ENCODE measurements at places on chromosomes 2 and 18.

- H3K27ac ChIP-seq = no peak overlapping the region
- H3K36me3 ChIP-seq = no peaks in the 10 kb centered on the region
- no peak for ATAC-seq
- no peak overlapping the region for H3K4me3 ChIP-seq
- no peaks in the 10 kb centered on the region for H3K4me1 ChIP-seq
Measured at GRCh38 chr18:78838183-78838582, 141.4 kb upstream of the SALL3 start.

DNA sequence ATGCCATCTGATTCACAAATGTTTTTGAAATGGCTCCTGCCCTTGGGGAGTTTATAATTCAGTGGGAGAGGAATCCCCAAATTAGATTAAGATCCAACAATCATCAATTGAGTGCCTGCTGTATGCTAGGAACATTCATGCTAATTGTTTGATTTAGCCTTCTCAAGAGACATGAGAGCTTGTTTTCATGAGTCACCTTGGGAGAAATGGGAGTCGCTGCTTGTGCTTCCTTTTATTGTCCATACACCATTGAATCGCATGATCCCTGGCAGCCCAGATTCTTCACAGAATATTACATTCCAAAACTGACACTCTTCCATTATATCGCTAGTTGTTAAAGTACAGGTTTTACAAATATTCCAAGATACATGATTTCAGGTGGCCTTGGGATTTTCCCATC is 106.0 kb upstream of the MAP3K20 start:
- H3K27ac ChIP-seq = no peak overlapping the region
- no peaks in the 10 kb centered on the region for H3K36me3 ChIP-seq
- peaks cover 48% of the 10 kb centered on the region for H3K27me3 ChIP-seq

- H3K27me3 ChIP-seq = no peaks in the 10 kb centered on the region
- no peaks in the 10 kb centered on the region for H3K4me1 ChIP-seq
- H3K4me3 ChIP-seq = no peak overlapping the region
Measured at GRCh38 chr2:6290217-6291015, 575.3 kb downstream of the CMPK2 start.

- H3K36me3 ChIP-seq = no peaks in the 10 kb centered on the region
- ATAC-seq = no peak
- no peak overlapping the region for H3K4me3 ChIP-seq
- peaks cover 6% of the 10 kb centered on the region for H3K27me3 ChIP-seq
- H3K27ac ChIP-seq = no peak overlapping the region
- H3K4me1 ChIP-seq = no peaks in the 10 kb centered on the region
Measured at GRCh38 chr2:161947406-161947805, 126.6 kb downstream of the DPP4 start.

DNA sequence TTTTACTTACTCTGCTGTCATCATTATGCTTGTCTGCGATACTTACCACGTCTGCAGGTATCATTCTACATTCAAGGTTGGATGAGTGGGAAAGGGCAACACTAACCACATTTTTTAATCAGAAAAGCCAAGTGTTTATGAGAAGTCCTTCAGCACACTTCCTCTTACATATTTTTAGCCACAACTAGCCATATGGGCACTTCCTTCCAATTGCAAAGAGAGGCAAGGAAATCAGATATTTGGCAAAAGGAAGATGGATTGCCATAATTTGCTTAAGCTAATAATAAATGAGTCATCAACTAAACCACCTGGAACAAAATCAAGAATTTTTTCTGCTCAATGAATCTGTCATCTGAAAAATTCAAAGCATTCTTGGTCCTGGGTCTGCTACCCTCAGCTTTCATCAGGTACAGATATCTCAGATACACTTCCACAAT is 16.7 kb upstream of the MRO start:
- peak overlapping the region; percentile 64 for H3K27ac ChIP-seq
- H3K36me3 ChIP-seq = no peaks in the 10 kb centered on the region
- peak; percentile 81 for ATAC-seq
- H3K4me1 ChIP-seq = peaks cover 41% of the 10 kb centered on the region

GRCh38 chr18:21672521-21673267 is 31.9 kb downstream of the ABHD3 start:
- no peak overlapping the region for H3K4me3 ChIP-seq
- no peak overlapping the region for H3K27ac ChIP-seq
- H3K4me1 ChIP-seq = no peaks in the 10 kb centered on the region
- H3K27me3 ChIP-seq = no peaks in the 10 kb centered on the region
- H3K36me3 ChIP-seq = no peaks in the 10 kb centered on the region

GRCh38 chr18:27823053-27823452 is 353.9 kb downstream of the CDH2 start:
- ATAC-seq = no peak
- no peaks in the 10 kb centered on the region for H3K4me1 ChIP-seq
- H3K4me3 ChIP-seq = no peak overlapping the region
- no peak overlapping the region for H3K27ac ChIP-seq
- no peaks in the 10 kb centered on the region for H3K36me3 ChIP-seq

GRCh38 chr2:98327776-98328175 is 18.5 kb upstream of the CNGA3 start:
- H3K27ac ChIP-seq = no peak overlapping the region
- no peaks in the 10 kb centered on the region for H3K4me1 ChIP-seq
- no peak overlapping the region for H3K4me3 ChIP-seq
- ATAC-seq = no peak

DNA sequence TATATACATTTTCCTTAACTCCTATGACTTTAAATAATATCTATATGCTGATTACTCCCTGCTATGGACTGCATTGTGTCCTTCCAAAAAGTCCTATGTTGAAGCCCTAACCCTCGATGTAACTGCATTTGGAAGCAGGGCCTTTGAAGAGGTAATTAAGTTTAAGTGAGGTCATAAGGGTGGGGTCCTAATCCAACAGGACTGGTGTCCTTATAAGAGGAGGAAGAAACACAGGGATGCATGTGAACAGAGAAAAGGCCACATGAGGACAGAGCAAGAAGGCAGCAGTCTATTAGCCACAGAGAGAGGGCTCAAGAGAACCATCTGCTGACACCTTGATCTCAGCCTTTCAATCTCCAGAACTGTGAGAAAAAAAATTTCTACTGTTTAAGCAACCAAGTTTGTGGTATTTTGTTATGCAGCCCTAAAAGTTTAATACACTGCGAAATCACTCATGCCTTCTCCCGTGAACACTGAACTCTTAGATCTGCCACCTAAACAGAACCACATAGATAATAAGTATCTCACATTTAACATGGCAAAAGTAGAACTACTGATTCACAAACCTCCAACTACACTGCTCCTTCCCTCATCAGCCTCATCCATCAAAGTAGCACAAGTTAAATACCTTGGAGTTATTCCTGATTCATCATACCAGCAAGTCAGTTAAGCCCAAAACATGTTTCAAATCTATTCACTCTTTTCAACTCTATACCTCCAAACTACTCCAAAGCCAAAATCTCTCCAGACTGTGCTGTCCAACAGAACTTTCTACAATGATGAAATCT is 65.4 kb downstream of the HIBCH start:
- H3K27ac ChIP-seq = no peak overlapping the region
- ATAC-seq = no peak
- H3K27me3 ChIP-seq = no peaks in the 10 kb centered on the region
- no peak overlapping the region for H3K4me3 ChIP-seq
- no peaks in the 10 kb centered on the region for H3K4me1 ChIP-seq

GRCh38 chr18:6719910-6720683 is 9.4 kb upstream of the ARHGAP28 start:
- no peaks in the 10 kb centered on the region for H3K4me1 ChIP-seq
- H3K4me3 ChIP-seq = no peak overlapping the region
- no peak for ATAC-seq
- no peaks in the 10 kb centered on the region for H3K36me3 ChIP-seq
- H3K27ac ChIP-seq = no peak overlapping the region

DNA sequence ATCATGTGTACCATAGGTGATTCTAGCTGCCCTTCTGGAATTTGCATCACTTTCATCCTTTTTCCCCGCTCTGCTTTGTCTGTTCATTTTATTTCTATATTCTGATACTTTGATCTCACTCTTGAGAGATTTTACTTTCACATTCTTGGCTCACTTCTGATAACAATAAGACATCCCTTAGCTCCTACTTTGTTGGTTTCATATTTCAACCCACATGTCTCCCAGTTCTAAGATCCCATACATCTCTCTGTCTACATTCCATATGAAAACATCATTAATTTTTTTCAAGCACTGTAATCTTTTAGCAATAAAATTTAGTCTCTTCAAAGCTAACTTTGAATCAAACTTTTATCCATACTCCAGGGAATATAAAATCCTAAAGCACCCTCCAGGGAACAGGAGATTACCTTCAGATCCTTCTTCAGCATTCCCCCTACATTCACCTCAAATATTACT is 75.6 kb downstream of the COL3A1 start:
- H3K4me3 ChIP-seq = no peak overlapping the region
- no peaks in the 10 kb centered on the region for H3K27me3 ChIP-seq
- ATAC-seq = no peak

DNA sequence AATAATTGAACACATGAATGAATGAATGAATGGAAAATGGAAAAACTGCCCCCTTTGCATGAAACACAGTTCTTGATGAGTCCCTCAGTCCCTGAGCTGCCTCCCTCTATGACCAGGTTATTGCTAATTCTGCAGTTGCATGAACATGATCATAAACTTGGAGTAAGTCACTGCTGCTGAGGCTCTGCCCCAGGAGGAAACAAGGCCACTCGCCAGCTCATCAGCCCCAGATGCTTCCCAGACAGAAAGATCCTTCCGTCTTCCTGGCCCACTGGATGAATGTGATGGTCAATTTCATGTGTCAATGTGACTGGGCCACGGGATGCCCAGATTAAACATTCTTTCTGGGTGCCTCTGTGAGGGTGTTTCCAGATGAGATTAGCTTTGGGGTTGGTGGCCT is 16.4 kb downstream of the GPR45 start:
- H3K4me3 ChIP-seq = no peak overlapping the region
- H3K36me3 ChIP-seq = peaks cover 15% of the 10 kb centered on the region
- no peaks in the 10 kb centered on the region for H3K27me3 ChIP-seq
- no peak overlapping the region for H3K27ac ChIP-seq
- no peak for ATAC-seq

DNA sequence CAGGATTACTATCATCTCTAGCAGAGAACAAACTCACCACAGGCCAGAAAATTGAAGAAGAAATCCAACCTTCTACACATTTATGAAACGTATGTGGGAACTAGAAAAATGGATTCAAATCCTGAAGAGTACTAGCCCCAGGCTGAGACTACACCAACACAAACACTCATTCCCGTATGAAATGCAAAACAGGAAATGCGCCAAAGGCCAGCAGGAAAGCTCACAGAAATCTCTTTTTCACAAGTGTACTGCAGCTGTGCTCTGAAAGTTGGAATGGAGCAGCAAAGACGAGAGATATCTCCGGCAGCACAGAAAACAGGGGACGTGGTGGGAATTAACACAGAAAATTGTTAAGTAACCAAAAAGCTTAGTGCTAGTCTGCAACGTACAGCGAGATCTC is 913.5 kb downstream of the TDRD15 start:
- no peaks in the 10 kb centered on the region for H3K4me1 ChIP-seq
- H3K36me3 ChIP-seq = no peaks in the 10 kb centered on the region
- H3K27me3 ChIP-seq = no peaks in the 10 kb centered on the region
- no peak overlapping the region for H3K4me3 ChIP-seq
- ATAC-seq = no peak

- no peak overlapping the region for H3K27ac ChIP-seq
- peaks cover 16% of the 10 kb centered on the region for H3K27me3 ChIP-seq
- H3K4me1 ChIP-seq = no peaks in the 10 kb centered on the region
- ATAC-seq = no peak
- no peaks in the 10 kb centered on the region for H3K36me3 ChIP-seq
- H3K4me3 ChIP-seq = no peak overlapping the region
Measured at GRCh38 chr2:66024391-66024790, 410.5 kb upstream of the MEIS1 start.

GRCh38 chr2:236113948-236114347 is 54.2 kb downstream of the GBX2 start:
- peaks cover 8% of the 10 kb centered on the region for H3K27me3 ChIP-seq
- H3K27ac ChIP-seq = no peak overlapping the region
- no peaks in the 10 kb centered on the region for H3K36me3 ChIP-seq
- H3K4me1 ChIP-seq = no peaks in the 10 kb centered on the region
- no peak overlapping the region for H3K4me3 ChIP-seq

DNA sequence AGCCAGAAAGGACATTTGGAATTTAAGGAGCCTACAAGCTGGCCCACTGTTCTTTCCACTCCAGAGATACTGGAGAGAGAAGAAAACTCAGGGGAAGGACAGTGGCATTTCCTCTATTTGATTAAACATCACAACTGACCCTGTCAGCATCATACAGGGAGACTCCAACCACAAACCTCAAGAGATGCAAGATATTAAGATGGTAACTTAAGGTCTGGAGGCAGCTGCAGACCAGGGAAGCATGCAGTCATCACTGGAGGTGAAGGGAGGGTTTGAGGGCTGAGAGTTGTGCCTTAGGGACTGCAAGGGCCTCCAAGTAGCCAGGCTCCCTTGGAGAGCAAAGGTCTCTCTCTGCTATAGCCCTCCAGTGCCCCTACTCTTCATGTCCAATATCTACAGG is 67.4 kb downstream of the RNF152 start:
- no peak for ATAC-seq
- peaks cover 12% of the 10 kb centered on the region for H3K27me3 ChIP-seq
- no peak overlapping the region for H3K4me3 ChIP-seq
- H3K4me1 ChIP-seq = no peaks in the 10 kb centered on the region

DNA sequence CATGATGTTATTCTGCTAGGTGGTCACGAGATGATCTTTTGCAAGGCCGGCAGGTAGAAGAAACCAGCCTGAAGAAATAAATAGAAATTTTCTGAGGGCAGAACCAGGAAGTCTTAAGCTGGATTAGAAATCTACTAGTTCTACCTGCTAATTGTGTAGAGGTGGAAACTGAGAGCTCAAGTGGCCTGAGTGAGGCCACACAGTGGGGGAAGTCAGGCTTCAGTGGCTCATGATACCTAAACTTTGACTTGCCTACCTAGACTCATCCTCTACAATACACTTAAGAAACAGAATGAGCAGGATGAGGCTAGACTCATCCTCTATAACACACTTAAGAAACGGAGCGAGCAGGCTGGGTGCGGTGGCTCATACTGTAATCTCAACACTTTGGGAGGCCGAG is 134.9 kb upstream of the NDUFV2 start:
- no peaks in the 10 kb centered on the region for H3K36me3 ChIP-seq
- H3K4me3 ChIP-seq = no peak overlapping the region

DNA sequence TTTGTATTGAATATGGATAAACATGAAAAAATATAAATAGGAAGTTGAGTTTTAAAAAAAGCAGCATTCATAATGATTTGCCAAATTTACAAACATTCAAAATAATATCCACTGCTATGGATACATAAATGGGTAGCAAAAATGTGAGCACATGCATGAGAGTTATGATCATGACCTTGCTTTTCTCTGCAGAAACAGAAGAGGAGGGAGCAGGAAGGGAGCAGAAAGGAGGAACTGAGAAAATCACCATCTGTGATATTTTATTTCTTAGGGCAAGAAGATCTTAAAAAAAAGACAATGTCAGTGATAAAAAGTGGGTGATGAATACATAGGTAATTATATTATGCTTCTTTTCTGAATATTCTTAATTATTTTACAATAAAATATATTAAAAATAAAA is 17.7 kb upstream of the CCDC93 start:
- H3K27ac ChIP-seq = no peak overlapping the region
- peaks cover 37% of the 10 kb centered on the region for H3K27me3 ChIP-seq
- peaks cover 6% of the 10 kb centered on the region for H3K36me3 ChIP-seq
- H3K4me1 ChIP-seq = peaks cover 10% of the 10 kb centered on the region
- no peak for ATAC-seq
- no peak overlapping the region for H3K4me3 ChIP-seq

- H3K27ac ChIP-seq = no peak overlapping the region
- ATAC-seq = no peak
- H3K4me1 ChIP-seq = peaks cover 7% of the 10 kb centered on the region
- H3K36me3 ChIP-seq = no peaks in the 10 kb centered on the region
- no peak overlapping the region for H3K4me3 ChIP-seq
- H3K27me3 ChIP-seq = no peaks in the 10 kb centered on the region
Measured at GRCh38 chr2:158004126-158004764, 97.4 kb upstream of the UPP2 start.
